Brain microvascular endothelial cell (primary cell): ENCODE measurements at places on chromosomes 1 and 21.

- DNase-seq: no peak
Measured at GRCh38 chr1:207917080-207917479, 6.2 kb upstream of the CD34 start.

DNA sequence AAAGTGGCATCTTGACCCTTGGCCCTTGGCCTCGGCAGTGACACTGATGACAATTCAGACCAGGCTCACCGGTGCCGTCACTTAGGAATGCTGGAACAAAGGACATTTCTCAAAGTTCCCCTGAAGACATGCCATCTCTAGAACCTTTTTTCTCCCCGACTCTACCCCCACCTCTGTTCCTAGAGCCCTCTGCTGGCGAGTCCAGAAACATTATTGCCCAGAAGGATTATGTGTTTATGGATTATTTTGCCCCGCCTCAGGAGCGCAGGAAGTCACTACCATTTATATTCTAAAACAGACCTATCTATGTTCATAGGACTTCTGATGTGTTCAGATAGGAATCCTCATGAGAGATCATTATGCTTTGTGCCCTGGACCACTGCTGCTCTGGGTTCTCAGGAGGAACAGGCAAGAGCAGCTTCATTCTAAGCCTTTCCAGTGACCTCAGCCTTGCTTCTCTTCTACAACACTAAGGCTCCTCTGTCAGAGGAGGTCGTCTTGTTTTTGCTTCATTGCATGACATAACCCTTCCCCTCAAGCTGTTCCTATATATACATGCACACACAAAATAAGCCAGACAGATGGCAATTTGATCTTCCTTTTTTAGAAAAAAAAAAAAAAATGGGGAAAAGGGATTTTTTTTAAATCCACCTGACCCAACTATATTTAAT, 12.4 kb upstream of the SHISA4 start:
- DNase-seq: no peak

- peak; percentile 24 for DNase-seq
Measured at GRCh38 chr1:77605246-77606026, 77.0 kb downstream of the ZZZ3 start.

DNA sequence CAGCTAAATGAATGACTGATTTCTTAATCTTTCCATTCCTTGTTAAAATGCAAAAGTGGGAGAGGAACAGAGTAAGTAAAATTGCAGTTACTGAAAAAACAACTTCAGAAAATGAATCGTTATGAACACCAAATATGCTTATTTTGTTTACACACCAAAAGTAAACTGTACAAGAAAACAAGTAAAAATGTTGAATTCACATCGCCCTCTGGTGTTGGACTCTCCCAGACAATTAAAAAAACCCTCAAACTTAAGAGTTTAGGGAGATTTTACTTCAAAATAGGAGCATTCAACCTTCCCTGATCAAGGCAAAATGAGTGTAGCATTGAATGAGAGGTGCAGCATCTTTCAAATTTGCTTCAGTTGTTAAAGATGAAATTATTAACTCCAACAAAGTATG, 19.4 kb upstream of the ESRRG start:
- no peak for DNase-seq

GRCh38 chr1:221782970-221783369, 41.1 kb upstream of the DUSP10 start:
- DNase-seq: no peak

DNA sequence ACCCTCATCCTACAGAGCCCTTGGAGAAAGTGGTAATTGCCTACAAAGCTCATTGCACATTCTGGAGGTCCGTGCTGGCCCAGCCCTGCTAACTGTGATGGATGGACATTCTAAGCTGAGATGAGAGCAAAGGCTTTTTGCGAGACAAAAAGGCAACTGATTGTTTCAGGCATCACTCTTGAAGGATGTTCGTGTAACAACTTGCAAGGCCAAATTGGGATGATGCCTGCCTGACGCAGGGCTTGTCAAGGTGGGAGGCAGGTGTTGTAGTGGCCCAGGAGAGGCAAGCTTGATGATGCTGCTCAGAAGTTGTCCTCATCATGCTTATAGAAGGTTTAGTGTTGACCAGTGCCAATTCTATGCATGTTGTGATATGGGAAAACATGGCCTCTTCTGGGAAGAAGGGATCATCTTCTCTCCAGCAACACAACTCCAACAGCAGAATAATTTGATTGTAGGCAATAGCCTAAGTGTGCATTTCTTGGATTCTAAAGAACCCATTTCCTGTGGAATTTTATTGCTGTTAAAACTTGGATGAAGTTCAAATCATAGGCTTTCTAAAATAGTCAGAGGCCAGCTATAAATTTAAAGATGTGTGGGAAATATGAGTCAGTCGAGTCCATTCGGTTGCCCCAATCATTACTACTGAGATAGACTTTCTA, 102.5 kb upstream of the COA6 start:
- DNase-seq: no peak

DNA sequence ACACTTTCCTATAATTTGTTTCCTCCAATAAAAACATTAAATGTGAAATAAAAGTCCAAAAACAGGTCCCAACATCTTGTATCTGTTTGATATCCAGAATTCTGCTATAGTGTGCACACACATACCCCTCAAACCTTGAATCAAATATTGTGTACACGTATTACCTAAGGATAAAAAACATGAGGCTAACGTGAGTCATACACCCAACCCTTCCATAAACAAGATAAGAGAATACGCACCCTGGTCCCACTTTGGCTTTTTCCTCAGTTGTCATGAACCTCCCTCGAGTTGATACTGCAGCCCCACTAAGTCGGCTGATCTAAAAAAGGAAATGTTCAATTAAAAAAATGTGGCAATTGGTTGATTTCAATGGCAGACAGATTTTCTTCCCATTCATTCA, 5.2 kb downstream of the KHDC4 start:
- DNase-seq: peak; percentile 48

- DNase-seq: no peak
Measured at GRCh38 chr1:65109487-65109886, 38.5 kb upstream of the AK4 start.

DNA sequence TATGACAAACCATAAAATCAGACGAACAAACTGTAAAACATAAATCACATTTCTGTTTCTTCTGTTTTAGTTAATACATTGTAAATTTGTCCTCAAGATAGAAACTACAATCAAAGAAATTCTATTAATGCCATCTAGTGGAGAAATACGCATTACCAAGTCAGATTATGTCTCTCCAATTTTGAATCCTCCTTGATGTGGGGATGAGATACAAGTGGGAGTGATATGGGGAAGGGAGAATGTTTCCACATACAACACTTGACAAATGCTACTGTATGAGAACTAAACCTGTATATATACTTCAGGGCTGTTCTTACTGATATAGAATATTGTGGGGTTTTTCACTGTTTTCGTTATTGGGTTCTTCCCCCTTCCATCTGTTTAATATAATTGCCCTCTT, 2.6 kb downstream of the HFM1 start:
- DNase-seq: no peak

- no peak for DNase-seq
Measured at GRCh38 chr1:181317261-181317930, 165.9 kb upstream of the CACNA1E start.

GRCh38 chr21:28604946-28605537, 387.6 kb downstream of the LTN1 start:
- DNase-seq: no peak

- DNase-seq: no peak
Measured at GRCh38 chr1:149936992-149937705, 470 bp upstream of the MTMR11 start.

GRCh38 chr1:62281922-62282555, 37.2 kb downstream of the KANK4 start:
- no peak for DNase-seq

DNA sequence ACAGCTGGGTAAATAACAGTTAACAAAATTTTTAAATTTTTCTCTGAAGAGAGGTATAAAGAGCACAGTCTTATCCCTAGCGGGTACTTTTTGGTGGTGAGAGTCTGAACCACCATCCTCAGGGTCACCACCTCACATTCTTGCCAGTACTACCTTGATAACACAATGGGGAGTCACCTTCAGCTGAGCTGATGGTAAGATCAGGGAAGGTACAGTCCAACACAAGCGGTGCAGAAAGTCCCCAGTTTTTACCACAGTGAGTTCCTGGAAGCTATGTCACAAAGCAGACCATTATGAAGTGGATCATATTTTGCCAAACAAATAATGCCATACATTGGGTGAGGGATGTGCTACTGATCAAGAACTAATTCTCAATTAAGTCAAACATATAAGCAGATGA, 176.9 kb downstream of the FASLG start:
- no peak for DNase-seq

DNA sequence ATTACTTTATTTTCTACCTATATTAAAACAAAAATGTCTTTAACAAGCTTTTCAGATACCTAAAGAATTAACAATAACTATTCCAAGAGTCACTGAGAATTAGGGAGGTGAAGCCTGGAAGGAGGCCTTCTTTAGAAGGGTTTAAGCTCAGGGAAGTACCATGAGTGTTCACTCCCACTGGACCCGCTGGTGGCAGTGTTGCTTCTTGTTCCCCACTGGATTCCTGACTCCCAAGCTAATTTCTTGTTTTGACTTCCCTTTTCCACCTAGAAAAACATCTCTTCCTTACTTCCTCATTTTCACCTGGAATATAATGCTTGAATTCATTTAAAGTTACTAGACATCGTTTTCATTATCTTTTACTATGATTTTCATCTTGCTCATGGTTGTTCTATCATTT, 264.2 kb downstream of the HMCN1 start:
- no peak for DNase-seq

DNA sequence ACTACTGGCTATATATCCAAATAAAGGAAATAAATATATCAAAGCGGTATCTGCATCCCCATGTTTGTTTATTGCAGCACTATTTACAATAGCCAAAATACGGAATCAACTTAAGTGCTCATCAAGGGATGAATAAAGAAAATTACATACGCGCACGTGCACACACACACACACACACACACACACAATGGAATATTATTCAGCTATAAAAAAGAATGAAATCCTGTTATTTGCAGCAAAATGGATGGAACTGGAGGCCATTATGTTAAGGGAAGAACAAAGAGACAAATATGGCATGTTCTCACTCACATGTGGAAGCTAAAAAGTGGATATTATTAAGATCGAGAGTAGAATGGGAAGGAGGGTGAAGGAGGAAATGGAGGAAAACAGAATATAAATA, 20.2 kb downstream of the COPA start:
- no peak for DNase-seq

DNA sequence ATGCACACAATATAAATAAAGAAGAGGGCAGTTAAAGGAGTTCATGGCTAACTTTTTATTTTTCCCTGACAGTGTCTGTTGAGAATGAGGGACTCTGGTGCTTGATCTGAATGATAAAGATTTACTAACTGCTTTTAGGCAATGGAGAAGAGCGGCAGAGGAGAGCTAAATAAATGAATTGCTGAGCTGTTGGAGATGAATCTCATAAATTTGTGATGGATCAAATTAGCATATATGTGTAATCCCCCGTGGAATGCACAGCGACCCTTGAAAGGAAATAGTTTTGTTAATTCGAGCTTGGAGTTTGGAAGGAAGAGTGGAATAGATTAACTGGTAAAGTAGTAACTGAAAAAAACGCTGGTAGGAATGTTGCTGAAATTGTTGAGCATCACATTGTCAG, 40.2 kb downstream of the HMCN1 start:
- no peak for DNase-seq

DNA sequence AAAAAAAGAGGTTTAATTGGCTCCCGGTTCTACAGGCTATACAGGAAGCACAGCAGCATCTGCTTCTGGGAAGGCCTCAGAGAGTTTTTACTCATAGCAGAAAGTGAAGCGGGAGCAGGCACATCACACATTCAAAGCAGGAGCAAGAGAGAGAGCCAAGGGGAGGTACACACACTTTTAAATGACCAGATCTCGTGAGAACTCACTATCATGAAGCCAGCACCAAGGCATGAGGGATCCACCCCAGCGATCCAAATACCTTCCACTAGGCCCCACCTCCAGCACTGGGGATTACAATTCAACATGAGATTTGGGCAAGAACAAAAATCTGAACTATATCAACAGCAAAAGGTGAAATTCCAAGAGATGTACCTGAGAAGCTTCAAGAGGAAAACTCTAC, 20.8 kb upstream of the FAM76A start:
- no peak for DNase-seq

DNA sequence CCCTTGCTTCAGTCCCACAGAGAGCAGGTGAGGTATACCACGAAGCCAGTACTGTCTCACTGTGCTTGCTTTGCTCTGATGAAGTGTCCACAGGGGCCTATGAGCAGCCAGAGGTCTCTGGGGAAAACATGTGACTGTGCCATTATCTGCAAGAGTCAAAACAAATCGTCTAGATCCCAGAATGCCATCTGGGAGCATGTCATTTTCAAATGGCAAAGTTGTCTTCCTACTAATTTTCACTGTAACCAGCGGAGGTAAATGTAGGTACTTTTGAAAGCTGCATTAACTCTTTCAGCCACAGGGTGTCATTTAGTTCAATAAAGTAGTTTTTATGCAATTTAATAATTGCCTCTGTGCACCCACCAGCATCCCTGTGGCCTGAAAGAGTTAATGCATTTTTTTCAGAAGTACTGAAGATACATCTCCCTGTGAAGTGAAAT, 173.6 kb upstream of the SGIP1 start:
- no peak for DNase-seq

- DNase-seq: no peak
Measured at GRCh38 chr1:48659801-48660200, 116.9 kb downstream of the BEND5 start.

DNA sequence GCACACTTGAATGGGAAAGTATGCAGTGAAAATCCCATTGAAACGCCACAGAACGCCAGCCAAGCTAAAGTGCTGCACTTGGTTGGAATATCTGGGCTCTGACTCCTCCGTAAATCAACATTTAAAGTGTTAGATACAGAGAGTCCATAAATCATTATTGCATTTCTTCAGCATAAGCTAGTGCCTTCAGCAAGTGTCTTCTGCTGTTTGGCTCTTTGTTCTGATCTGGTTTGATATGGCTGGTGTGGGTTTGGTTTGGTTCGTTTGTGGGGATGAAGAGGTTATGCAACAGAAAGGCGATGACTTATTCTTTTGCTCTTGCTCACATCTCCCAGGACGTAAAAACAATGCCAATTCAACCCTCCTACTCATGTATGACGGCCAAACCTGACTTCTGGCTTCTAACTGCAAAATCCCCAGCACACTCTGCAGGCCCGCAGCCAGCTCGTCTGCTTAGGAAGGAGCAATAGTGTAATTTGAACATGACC, 121.8 kb upstream of the ERG start:
- no peak for DNase-seq

- peak; percentile 62 for DNase-seq
Measured at GRCh38 chr1:165116732-165117131, 239.8 kb downstream of the LMX1A start.

DNA sequence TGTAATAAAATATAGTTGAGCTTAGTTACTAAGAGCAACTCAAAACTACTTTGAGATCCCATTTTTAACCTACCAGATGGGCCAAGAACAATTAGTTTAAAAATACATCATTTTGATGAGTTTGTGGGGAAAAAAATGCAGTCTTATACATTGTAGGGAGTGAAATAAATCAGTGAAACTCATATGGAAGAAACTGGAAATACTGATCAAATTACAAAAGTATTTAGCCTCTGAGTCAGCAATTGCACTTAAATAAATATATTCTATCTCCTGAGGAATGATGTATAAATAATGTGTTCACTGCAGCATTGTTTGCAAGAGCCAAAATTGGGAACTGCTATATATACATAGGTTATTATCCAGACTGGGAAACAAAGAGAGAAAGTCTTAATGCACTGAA, 4.6 kb upstream of the SMCP start:
- DNase-seq: no peak

GRCh38 chr1:202577381-202577780, 132.9 kb downstream of the SYT2 start:
- DNase-seq: no peak

GRCh38 chr1:48654606-48655210, 122.0 kb downstream of the BEND5 start:
- no peak for DNase-seq

GRCh38 chr1:6884652-6885153, 99.4 kb downstream of the CAMTA1 start:
- DNase-seq: no peak
